ENCODE measurements at places on chromosomes 4 and X. TPM values are rescaled to one million over a fixed set of nuclear protein-coding genes. Genes with fewer than 3 reads are reported as not detected.

GRCh38 chrX:125492439-125492838 lies 172.8 kb downstream of the TEX13C start:
- no peak overlapping the region for H3K4me3 ChIP-seq
- no peaks in the 10 kb centered on the region for H3K27me3 ChIP-seq
- H3K4me1 ChIP-seq = no peaks in the 10 kb centered on the region
- no peak overlapping the region for H3K27ac ChIP-seq

DNA sequence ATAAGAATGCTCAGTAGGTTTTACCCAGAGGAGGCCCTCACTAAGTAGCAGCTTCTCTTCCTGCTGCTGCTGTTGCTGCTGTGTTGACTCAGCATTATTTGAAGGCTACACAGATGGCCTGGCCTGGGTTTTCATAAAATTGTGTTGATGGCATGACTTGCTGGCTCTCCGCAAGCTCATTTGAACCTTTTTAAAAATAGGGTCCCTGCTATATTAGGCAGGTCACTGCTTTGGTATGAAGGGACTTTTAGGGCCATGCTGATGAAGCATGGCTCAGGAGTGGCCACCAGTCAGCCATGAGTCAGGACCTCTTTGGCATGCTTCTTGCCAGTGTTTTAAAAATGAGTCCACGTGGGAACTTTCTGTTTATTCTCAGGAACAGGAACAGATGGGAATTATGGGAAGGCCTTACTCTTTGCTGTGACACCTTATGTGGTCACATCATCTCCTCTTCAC lies 128.7 kb downstream of the MID1IP1 start:
- no peaks in the 10 kb centered on the region for H3K4me1 ChIP-seq
- H3K27me3 ChIP-seq = no peaks in the 10 kb centered on the region
- H3K27ac ChIP-seq = no peak overlapping the region
- H3K36me3 ChIP-seq = no peaks in the 10 kb centered on the region
- DNase-seq = no peak

DNA sequence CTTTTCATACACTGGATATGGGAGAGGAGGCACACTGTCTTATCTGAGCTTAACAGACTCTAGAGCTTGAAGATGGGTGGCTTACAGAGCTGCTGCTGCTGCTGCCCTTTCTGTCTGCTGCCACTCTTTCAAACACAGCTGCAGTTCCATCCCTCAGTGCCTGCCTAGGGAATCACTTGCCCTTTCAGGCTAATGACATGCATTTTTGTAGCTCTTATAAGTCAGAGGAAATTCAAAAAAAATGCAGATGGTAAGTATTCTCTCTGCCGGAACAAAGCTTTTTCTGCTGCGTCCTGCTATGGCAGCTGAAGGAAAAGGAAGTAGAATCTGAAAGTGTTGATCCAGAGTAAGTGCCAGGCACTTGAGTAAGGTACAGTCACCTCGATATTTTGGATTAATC lies 460.4 kb upstream of the DIAPH2 start:
- H3K4me1 ChIP-seq = no peaks in the 10 kb centered on the region
- no peak for DNase-seq
- H3K36me3 ChIP-seq = no peaks in the 10 kb centered on the region
- no peak overlapping the region for H3K27ac ChIP-seq
- no peak overlapping the region for H3K4me3 ChIP-seq

DNA sequence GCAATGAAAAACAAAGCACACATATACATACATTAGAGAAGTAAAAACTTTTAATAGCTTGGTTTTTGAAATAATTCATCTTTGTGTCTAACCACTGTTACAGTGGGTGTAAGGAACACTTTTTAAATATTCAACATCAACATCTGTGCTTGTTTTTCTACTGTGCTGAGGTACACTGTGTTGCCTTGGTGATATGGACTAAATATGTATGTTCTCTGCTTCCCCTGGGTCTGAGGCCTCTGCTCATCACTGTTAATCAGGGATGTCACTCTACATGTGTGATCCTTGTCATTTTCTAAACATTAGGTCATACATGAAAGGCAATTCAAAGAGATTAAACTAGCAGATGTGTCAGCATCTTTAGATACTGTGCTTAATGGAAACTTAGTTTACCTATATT lies 10.9 kb downstream of the MCTS1 start:
- no peaks in the 10 kb centered on the region for H3K27me3 ChIP-seq
- no peak overlapping the region for H3K27ac ChIP-seq
- no peak overlapping the region for H3K4me3 ChIP-seq

GRCh38 chr4:36609661-36610060 lies 328.2 kb downstream of the DTHD1 start:
- no peaks in the 10 kb centered on the region for H3K36me3 ChIP-seq
- H3K27me3 ChIP-seq = no peaks in the 10 kb centered on the region
- DNase-seq = no peak
- no peaks in the 10 kb centered on the region for H3K4me1 ChIP-seq
- H3K27ac ChIP-seq = no peak overlapping the region

DNA sequence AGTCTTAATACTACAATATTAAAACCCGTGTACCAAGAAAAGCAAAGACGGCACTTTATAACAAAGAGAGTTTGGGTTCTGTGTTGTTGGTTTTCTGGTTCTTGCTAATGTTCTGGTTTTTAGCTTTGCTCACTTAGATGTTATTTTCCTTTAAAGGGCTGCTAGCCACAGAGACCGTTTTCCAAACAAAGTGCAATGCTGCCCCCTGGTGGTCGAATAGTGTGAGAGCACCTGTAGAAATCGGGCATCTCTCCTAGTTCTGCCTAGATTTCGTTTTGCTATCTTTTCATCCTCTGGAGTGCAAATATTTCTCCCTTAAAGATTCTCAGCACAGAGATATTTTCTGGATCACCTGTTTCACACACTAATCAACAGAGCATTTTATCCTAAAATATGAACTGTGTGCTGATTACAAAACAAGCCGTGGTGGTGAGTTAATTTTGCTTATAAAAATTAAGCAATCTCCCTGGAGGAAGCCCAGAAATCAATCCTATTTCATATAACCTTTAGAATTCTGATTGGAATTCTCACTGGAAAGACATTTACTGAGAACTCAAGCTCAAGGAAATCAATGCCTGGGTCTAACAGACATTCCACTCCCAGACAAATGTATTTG lies 334.5 kb upstream of the NOCT start:
- no peaks in the 10 kb centered on the region for H3K27me3 ChIP-seq
- peak; percentile 76 for DNase-seq
- H3K36me3 ChIP-seq = no peaks in the 10 kb centered on the region
- peaks cover 8% of the 10 kb centered on the region for H3K4me1 ChIP-seq

- H3K27me3 ChIP-seq = no peaks in the 10 kb centered on the region
- no peaks in the 10 kb centered on the region for H3K36me3 ChIP-seq
- no peak overlapping the region for H3K27ac ChIP-seq
- peaks cover 22% of the 10 kb centered on the region for H3K4me1 ChIP-seq
- no peak overlapping the region for H3K4me3 ChIP-seq
Observed at GRCh38 chr4:119653990-119654389, 25.4 kb upstream of the PDE5A start.

- H3K27me3 ChIP-seq = no peaks in the 10 kb centered on the region
- H3K4me3 ChIP-seq = peak overlapping the region; percentile 44
- peak overlapping the region; percentile 80 for H3K27ac ChIP-seq
- no peak for DNase-seq
Observed at GRCh38 chrX:154486052-154486395, 391 bp downstream of the UBL4A start.

DNA sequence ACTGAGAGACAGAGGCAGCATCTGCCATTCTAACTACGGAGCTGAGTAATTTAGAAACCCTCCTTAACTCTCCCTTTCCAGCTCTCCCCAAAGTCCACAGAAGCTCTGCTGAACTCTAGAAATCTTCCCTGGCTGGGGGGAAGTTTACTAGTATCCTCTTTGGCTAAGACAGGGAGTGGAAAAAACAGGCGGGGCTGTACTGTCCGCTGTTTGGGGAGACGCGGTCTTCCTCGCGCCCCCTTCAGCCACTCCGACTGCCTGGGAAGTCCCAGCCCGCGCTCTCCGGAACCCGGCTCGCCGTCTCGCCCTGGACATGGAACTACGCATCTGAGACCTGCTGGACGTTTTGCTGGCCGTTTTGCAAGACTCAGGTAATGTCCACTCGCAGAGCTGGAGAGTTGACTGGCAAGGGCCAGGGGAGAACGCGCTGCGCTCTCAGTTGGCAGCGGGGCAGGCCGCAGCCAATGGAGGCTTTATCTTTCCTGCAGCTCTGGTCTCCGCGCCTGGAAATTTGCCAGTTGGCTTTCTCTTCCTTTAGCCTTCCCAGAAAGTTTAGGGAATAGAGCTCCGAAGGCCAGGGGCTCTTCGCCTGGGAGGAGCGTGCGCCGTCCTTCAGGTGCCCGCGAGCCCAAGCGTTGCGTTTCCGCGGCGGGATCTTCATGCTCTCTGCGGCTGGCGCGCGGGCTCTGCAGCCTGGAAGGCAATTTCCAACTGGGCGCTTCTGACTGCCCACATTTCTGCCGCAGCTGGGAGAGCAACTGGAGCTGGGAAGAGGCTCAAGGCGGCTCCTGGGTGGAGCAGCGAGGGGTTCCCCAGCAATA lies 892 bp downstream of the IL1RAPL2 start:
- H3K4me1 ChIP-seq = peaks cover 19% of the 10 kb centered on the region
- peak; percentile 39 for DNase-seq
- H3K27ac ChIP-seq = no peak overlapping the region
- no peak overlapping the region for H3K4me3 ChIP-seq
- no peaks in the 10 kb centered on the region for H3K36me3 ChIP-seq

DNA sequence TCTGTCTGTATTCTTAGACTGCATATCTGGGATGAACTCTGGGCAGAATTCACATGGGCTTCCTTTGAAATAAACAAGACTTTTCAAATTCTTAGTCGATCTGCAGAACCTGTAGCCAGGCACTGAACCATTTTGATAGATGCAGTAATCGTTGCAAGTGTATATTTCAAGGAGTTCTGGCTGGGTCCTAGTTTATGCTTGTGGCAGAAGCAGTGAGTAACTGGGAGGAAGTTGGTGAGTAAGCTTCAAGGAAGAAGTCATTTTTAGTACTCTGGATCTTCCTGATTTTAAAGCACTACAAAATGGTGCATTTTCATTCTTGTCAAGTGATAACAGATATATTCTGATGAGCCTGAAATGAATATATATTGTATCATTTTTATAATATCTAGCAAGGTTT lies 9.5 kb downstream of the HPRT1 start:
- no peak overlapping the region for H3K27ac ChIP-seq
- H3K4me1 ChIP-seq = no peaks in the 10 kb centered on the region
- H3K27me3 ChIP-seq = no peaks in the 10 kb centered on the region
- no peaks in the 10 kb centered on the region for H3K36me3 ChIP-seq
- H3K4me3 ChIP-seq = no peak overlapping the region

DNA sequence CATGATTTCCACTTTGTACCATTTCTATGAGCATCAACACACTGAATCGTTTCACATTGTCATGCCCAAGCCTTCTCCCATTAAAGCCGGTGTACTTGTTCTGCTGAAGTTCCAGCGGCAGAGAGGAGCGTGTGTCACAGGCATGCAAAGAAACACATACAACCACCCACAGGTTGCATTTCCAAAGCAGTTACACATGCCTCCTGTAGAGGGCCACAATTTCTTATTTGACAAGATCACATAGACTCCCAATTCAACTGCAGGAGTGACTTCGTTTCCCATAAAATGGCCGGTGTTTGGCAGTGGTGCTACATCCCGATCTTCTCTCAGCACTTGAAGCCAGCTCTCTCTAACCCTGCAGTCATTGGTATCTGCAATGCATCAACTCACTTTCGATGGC lies 992.6 kb downstream of the NLGN4X start:
- no peak overlapping the region for H3K4me3 ChIP-seq
- H3K27ac ChIP-seq = no peak overlapping the region
- H3K27me3 ChIP-seq = no peaks in the 10 kb centered on the region
- H3K4me1 ChIP-seq = no peaks in the 10 kb centered on the region
- H3K36me3 ChIP-seq = no peaks in the 10 kb centered on the region
- peak; percentile 19 for DNase-seq

- no peaks in the 10 kb centered on the region for H3K4me1 ChIP-seq
- H3K4me3 ChIP-seq = no peak overlapping the region
- H3K27me3 ChIP-seq = no peaks in the 10 kb centered on the region
- no peaks in the 10 kb centered on the region for H3K36me3 ChIP-seq
Observed at GRCh38 chr4:37138019-37138653, 106.4 kb upstream of the NWD2 start.

DNA sequence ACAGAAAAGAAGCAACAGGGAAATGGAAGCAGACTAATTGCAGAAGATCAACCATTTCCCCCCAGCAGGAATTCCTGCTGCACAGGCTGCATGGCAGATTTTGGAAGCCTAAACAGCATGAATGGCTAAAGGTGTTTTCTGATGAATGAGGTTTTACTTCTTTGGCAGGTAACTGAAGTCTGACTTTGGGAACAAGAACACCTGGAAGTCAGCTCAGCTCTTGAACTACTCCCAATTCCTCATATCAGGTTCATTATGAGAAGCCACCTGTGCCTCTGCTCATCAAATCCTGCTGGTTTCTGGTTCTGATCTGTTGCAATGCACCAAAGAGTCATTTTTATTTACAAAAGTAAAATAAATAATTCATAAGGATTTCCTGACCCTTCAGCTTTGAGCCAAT lies 139.0 kb downstream of the COL25A1 start:
- H3K4me3 ChIP-seq = no peak overlapping the region
- no peaks in the 10 kb centered on the region for H3K4me1 ChIP-seq
- H3K36me3 ChIP-seq = no peaks in the 10 kb centered on the region
- H3K27me3 ChIP-seq = no peaks in the 10 kb centered on the region
- no peak for DNase-seq

DNA sequence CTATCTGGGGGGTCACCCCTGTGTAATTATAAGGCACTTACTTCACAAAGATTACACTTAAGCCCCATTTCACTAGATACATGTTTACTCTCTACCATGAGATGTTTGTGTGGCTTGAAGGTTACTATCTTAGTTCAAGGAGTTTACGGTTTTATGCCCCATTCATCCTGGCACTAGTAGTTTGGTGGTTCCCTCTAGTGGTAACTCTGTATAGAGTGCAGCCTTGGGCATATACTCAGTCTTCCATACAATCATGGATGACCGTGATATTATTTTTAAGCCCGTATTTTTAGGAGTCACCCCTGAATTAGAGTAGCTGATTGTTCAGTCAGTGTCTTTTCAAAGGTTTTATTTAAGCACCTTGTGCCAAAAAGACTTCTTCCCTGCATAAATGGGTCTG lies 109.9 kb upstream of the FAM47C start:
- H3K4me3 ChIP-seq = no peak overlapping the region
- no peak for DNase-seq
- no peaks in the 10 kb centered on the region for H3K36me3 ChIP-seq
- H3K27ac ChIP-seq = no peak overlapping the region
- no peaks in the 10 kb centered on the region for H3K27me3 ChIP-seq

DNA sequence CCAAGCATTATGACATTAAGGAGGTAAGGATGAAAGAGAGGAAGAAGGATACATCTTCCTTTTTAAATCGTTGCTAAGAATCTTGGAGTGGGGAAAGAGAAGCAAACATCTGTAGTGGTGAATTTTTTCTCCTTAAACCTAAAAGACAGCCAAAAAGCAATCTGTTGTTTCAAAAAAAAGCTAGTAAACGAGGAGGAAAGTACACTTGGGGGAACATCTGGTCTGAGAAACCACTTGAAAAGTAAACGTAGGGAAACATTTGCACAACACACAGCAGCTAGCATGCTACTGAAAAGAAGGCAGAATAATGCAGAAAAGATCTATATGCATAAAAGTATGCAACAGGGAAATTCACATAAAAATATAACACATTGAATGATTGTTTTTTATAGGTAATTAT lies 1485.6 kb downstream of the PCDH19 start:
- no peaks in the 10 kb centered on the region for H3K27me3 ChIP-seq
- no peaks in the 10 kb centered on the region for H3K4me1 ChIP-seq
- H3K4me3 ChIP-seq = no peak overlapping the region
- DNase-seq = no peak
- H3K27ac ChIP-seq = no peak overlapping the region
- H3K36me3 ChIP-seq = no peaks in the 10 kb centered on the region

SHROOM3 gene
- 216 TPM for total RNA-seq

ATP2B3 gene
- 0.10 TPM for total RNA-seq

PRPS2 gene
- 27.4 TPM for total RNA-seq

PRKG2 gene
- 6.8 TPM for total RNA-seq

ATP1B4 gene
- total RNA-seq = not detected

ACE2 gene
- 1.9 TPM for total RNA-seq

PDE6B gene
- 19.9 TPM for total RNA-seq

ETDA gene
- not detected for total RNA-seq

RADX gene
- 3.9 TPM for total RNA-seq

Data from upper lobe of left lung (tissue), 6 donors.